ENCODE measurements at places on chromosomes 3 and 15.

- no peak for DNase-seq
These were observed 133.2 kb upstream of the TOPAZ1 start for GRCh38 chr3:44108481-44108880.

DNA sequence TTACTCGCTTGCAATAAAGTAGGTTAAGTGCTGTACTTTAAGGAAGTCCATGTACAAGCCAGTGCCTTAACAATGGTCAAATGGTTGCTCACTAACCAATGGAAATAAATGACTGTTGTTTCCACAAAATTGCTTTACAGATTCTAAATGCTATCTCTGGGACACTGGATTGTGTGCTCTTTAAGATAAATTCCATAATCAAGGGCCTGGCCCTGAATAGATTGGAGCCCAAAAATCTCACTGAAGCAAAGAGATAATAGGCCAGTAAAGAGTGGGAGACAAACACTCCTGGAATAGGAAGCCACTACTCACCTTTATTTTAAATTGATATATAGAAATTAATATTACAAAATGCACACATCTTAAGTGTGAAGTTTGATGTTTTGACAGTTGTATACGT is 62.4 kb upstream of the GOLGA6B start:
- DNase-seq = no peak

DNA sequence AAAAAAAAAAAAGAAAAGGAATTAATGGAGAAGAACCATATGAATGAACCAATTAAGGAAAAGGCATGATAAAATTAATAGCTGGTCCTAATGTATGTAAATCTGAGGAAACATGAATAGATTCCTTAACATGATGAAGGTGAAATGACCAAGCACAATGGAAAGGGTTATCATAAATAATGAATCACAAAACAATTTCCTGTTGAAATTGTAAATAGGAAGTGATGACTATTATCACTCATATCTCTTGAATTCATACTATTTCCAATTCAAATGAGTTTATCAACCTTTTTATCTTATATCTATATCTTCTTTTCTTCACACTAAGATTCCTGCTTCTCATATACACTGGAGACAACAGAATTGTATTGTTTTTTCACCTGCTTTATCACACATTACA is 32.0 kb downstream of the AADACL2 start:
- DNase-seq = no peak

GRCh38 chr15:95284933-95285421 is 1045.5 kb upstream of the NR2F2 start:
- no peak for DNase-seq

DNA sequence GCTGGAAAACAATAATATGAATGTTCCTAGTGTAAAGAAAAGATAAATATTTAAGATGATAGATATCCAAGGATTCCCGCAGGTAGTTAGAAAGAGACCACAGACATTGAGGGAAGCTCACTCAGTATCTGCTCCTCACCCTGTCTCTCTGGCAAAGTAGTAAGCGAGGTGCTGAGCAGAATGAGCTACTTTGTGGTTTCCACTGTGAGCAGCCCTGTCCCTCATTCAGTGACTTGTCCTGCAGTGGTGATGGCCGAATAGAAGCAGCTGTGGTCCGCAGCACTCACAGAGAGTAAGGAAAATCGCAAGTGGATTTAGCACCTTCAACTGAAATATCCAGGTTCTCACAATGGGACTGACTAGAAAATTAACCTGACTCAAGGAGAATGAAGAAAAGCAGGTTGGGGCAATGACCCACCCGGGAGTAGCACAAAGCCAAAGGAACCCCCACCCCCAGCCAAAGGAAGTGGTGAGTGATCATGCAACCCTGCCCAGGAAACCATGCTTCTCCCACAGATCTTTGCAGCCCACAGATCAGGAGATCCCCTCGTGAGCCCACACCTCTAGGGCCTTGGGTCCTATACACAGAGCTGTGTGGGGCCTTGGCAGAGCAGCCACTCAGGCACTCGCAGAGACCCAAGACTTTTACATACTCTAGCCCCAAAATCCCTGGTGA is 21.8 kb upstream of the SLC25A38 start:
- DNase-seq = no peak

- no peak for DNase-seq
These were observed 22.0 kb downstream of the TSEN2 start for GRCh38 chr3:12506201-12506709.

DNA sequence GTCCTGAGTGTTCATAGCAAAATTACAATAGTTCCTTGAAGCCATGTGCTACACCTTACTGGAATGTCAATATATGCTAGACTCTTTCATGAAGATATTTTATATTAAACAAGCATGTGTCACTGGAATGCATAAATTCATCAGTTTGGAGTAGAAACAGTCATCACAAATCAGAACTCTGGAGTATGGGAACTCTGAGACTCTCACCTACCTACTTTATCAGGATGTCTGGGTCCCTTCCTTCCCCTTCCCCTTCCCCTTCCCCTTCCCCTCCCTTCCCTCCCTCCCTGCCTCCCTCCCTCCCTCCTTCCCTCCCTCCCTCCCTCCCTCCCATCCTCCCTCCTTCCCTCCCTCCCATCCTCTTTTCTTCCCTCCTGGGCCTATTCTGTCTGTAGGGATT is 144.7 kb upstream of the PEX5L start:
- no peak for DNase-seq

DNA sequence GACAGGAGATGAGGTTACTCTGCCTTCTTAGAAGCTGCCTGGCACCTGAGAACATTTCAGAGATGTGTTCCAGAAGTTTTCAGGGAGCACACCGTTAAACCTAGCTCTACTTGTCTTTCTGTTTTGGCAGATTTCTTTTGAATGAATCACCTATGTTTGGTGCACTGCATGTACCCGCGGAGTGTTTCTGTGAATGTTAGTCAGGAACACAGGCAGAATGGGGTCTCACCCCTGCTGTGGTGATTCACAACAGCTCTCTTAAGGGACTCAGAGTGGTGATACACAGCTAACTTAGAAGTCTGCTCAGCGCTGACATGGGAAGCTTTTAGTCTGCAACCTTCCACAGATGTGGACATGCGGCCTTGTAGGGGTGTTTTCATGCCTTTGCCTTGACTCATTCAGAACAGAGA is 24.0 kb downstream of the TSEN2 start:
- DNase-seq = no peak

- DNase-seq = no peak
These were observed 1539.9 kb downstream of the SI start for GRCh38 chr3:163538387-163538786.

GRCh38 chr15:99247062-99247461 is 2.3 kb downstream of the TTC23 start:
- DNase-seq = no peak

DNA sequence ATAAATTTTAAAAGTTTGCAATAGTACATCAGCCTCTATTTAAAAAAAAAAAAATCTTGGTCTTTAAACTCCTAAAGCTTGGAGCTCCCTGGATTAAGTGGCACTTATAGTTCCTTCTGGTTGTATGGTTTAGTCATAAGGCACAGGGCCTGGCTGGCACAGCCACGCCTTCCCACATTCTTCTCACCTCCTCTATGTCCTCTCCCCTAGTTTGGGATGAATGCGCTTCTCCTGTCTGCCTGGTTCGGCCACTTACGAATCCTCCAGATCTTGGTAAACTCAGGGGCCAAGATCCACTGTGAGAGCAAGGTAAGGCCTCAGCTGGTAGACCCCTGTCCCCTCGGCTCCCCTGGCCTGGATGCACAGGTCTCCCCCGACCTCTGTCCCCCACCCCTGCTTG is 10.0 kb downstream of the ANKDD1A start:
- DNase-seq = no peak

GRCh38 chr3:111956449-111956848 is 22.4 kb upstream of the ABHD10 start:
- DNase-seq = no peak

DNA sequence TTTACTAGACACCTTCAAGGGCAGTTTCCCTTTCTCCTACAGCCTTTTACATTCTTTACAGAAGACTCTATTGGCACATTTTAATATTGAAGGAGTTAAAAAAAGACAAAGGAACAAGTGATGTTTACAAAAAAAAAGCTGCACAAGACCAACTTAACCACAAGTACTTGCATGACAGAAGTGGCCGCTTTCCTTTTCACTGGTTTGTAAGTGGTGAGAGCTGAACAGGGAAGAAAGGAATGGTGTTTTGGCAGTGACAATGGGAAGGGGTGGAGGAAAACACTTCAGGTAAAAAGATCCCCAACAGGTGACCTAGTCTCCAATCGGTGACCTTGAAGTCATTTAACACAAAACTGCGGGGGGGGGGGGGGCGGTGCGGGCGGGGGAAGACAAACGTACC is 1.1 kb downstream of the WDR72 start:
- DNase-seq = no peak

GRCh38 chr3:171824824-171825221 is 14.5 kb upstream of the PLD1 start:
- DNase-seq = no peak
